ENCODE measurements at places on chromosomes 13 and 19.

DNA sequence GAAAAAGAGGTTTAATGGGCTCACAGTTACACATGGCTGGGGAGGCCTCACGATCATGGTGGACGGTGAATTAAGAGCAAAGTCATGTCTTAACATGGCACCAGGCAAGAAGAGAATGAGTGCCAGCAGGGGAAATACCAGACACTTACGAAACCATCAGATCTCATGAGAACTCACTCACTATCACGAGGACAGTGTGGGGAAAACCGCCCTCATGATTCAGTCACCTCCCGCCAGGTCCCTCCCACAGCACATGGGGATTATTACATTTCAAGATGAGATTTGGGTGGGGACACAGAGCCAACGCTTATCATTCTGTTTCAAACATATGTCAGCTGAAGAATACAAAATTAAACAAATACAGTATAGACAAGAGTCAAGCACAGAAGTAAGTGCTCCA is 165.1 kb downstream of the PCCA start:
- DNase-seq: no peak

DNA sequence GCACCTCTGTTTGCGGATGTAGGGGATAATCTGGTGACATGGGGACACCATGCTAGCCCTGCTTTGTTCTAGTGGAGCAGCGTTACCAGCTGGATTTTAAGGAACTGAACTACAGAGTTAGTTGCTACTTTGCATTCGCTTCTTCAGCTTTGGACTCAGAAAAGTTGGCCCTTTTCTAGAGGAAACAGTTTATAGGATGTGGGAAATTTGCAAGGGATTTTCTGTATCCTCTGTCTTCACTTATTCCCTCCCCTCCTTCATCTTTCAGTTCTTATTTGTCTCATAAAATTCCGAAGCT is 2.1 kb downstream of the GATAD2A start:
- DNase-seq: no peak

DNA sequence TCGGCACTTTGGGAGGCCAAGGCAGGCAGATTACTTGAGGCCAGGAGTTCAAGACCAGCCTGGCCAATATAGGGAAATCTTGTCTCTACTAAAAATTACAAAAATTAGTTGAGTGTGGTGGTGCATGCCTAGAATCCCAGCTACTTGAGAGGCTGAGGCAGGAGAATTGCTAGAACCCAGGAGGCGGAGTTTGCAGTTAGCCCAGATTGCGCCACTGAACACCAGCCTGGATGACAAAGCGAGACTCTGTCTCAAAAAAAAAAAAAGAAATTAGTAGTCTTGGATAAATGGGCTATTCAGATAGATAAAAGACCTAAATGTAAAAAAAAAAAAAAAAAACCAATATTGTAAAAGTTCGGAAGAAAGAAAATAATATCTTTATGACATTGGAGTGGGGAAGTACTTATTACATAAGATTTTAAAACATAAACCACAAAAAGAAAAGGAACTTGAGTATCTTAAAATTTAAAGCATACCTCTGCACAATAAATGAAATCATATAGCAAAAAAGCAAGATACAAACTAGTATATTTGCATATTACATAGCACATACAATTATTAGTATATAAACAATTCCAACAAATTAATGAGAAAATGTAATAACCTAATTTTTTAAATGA is 26.7 kb upstream of the RNASEH2B start:
- DNase-seq: no peak

- DNase-seq: no peak
Observed at GRCh38 chr13:98535501-98536354, 41.2 kb downstream of the STK24 start.

DNA sequence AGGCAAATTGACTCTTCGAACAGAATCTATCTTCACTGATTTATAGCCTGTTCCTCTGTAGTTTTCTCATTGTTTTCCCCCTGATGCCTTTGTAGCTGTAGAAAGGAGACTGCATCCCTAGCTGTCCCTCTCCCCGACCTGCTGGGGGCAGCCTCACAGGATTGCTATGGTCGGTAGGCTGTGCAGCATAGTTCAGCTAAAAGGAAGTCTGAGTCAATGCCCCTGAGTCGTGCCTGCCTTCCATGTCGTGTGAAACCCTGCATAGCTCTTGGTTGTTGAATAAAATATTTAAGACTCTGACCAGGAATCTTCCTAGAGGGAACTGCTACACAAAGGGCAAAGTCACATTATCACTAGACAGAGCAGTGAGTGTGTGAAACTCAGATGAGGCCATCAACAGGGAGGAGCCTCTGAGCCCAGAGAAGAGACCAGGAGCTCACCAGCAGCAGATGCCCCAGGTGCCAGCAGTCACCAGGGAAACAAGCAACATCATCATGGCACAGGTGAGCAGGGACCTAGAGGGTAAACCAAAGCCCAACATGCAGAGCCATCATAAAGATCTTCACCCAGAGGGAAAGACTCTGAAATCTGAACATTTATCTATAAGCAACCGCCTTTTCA is 108.4 kb upstream of the NBEA start:
- DNase-seq: no peak

DNA sequence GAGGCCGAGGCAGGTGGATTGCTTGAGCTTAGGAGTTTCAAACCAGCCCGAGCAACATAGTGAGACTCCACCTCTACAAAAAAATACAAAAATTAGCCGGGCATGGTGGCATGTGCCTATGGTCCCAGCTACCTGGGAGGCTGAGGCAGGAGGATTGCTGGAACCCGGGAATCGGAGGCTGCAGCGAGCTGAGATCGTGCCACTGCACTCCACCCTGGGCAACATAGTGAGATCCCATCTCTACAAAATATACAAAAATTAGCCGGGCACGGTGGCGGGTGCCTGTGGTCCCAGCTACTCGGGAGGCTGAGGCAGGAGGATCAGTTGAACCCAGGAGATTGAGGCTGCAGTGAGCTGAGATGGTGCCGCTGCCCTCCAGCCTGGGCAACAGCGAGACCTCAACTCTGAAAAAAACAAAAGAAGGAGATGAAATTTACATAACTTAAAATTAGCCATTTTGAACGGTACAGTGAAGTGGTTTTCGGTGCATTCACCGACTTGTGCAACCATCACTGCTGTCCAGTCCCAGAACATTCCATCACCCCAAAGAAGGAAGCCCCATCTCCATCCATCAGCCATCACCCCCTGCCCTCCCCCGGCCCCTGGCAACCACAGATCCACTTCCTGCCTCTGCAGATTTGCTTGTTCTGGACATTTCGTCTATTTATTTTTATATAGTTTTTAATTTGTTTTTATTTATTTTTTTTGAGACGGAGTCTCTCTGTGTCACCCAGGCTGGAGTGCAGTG is 1.6 kb upstream of the AZU1 start:
- no peak for DNase-seq

DNA sequence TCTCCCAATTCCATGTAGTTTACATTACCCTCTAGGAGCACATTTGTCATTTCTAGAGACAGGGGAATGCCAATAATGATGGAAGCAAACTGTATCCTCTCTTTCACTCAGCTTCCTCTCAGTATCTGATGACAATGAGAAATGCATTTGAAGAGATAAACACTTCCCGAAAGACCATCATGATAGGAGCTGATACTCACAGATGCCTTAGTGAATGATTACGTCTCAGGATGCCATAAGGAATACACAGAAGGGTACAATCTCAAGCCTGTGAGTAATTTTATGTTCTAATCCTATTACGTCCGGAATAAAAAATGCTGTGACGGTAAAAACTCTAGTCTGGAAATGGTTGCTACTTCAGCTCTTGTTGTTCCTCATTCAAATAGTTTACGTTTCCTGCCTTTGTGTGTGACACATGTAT is 663.8 kb upstream of the MIR17HG start:
- no peak for DNase-seq

- no peak for DNase-seq
Observed at GRCh38 chr19:17107546-17108452, 32.2 kb downstream of the MYO9B start.

DNA sequence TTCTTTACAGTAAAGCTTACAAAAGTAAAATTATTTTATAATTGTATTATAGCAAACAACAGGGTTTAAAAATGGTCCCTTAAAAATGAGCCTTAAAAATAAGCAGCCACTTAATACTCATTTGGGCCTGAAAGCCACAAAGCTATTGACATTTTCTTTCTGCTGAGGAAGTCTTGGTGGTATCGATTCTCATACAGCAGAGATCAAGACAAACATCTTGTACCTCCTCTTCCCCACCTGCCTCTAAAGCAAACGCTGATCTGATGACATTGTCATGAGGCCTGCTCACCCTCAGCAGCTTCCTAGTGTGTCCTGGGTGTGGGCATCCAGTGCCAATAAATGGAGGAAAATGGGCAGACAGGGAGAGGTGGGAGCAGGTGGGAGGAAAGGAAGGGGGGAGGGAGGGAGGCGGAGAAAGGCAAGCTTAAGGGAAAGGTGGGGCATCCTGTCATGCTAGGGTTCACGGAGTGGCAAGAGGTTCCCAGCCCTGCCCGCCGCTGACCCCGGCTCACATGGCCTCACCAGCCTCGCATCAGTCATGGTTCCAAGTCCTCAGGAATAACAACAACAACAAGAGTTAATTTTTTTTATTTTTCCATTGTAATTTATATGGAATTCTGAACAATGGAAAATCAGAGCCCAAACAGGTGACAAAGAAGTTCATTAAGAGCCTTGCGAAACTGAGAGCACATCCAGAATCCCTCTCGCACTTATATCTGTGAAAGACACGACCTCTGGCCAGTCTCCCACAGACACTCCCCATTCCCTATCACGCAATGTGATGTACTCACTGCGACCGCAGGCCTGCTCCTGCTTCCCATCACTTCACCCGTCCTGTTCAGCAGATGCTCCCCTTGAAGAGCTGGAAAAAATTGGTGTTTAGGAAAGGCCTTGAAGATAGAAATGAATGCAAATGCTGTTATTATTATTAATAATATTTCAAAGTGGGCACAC is 15.1 kb upstream of the ATP11A start:
- no peak for DNase-seq
